ENCODE measurements at places on chromosomes 4 and X.

DNA sequence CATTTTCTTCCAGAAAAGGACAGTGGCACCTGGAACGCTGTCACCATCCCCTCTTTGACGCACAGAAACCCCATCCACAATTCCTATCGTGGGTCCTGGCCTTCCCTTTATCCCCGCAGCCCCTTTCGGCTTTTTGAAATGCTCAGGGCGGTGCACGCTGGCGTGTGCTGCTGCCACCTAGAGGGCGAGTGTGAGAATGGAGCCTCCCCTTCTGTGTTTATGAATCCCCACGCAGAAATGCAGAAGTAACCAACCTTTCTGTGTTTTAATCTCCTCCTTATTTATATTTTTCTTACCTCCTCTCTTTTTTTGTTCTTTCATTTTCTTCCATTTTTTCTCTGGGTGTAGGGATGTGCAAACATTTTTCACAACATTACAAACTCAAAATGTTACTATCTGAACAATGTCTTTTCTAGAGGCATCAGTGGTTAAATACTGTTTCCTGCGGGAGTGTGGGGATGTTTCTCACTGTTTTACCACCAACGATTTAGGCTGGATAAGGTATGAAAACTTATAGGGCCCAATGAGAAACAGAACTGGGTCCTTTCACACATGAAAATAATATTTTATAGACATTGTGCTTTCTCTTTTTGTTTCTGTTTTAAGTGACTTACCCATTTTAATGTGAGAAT, 50.0 kb downstream of the TMA16 start:
- peak; percentile 77 for DNase-seq

- no peak for DNase-seq
These were observed 6.0 kb upstream of the WDR13 start for GRCh38 chrX:48591255-48591791.

DNA sequence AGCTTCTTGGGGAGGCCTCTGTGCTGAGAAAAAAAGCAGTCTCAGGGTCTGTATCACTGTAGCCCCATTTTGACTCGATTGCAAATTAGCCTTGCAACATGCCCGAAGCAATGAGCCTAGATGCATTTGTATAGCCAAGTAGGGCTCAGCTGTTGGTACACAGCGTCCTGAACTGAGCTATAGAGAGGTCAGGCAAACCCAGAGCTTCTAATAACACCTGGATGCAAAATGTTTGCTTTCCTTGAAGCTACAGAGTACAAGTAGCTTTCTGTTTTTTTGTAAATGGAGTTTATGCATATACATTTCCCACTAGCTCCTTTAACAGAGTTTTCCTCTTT, 87.8 kb downstream of the PLAC1 start:
- no peak for DNase-seq

- no peak for DNase-seq
These were observed 45.2 kb downstream of the ANXA5 start for GRCh38 chr4:121651597-121651996.

- DNase-seq, result no peak
These were observed 176.1 kb upstream of the MAGEB16 start for GRCh38 chrX:35622040-35622439.

DNA sequence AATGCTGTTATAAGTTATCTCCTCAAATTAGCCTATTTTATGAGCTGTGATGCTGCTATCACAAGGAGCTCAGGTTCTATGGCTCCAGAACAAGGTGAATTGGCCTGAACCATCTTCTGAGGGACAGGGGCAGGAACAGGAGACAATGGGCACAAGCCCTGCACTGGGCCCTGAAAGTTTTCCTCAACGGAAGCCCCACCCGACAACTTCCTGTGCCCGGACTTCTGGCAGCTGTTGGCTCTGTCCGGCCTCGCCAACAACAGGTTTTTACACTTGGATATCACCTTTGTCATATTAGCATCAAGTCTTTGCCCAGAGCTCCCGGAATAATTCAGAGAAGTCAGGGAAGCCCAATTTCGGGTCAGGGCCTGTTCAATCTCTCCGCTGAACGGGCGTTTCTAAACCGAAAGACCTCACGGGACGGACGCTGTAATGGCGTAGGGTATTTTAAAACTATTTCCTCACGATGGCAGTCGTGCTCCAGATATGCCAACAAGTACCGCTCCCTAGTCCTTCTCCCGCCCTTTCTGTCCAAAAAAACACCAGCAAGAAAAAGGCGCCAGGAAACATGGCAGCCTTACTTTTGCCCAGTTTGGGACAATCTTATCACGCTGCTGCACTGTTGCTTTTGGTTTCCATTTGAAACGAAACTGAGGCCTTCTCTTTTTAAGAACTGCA, 201.0 kb upstream of the STK26 start:
- no peak for DNase-seq

DNA sequence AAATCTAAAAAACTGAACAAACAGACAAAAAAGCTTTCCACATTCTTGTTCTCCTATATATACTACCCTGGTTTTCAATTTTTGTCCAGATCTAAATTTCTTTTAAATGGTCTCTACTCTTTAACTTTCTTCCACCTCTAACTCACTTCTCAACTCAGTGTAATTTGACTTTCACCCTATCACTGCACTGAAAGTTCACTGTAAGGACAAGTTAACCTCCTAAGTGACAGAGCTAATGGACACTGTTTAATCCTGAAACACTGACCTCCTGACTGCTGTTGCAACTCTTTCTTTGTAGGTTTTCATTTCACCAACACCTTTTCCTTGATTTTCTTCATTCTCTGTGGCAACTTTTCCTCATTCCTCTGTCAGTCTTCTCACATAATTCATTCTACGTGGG, 50.0 kb downstream of the ATOH1 start:
- no peak for DNase-seq

DNA sequence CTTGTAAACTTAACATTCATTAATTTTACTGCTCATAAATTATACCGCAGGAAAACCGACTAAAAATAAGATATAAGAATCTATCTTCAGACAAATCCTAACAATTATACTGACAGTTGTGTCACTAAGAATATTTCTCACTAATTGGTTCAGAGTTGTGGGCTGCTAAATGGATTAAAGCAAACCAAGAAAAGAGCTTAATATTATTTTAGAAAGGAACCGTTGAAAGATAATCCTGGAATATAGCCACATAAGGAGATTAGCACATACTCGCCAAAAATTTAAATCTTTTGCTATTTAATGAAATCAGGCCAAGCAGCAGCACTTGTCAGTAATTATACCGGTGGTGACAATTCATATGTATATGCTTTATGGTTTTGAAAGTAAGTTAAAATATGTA, 132.8 kb downstream of the SLIT2 start:
- no peak for DNase-seq

GRCh38 chrX:4935401-4935800, 1222.0 kb upstream of the PRKX start:
- DNase-seq, result no peak

DNA sequence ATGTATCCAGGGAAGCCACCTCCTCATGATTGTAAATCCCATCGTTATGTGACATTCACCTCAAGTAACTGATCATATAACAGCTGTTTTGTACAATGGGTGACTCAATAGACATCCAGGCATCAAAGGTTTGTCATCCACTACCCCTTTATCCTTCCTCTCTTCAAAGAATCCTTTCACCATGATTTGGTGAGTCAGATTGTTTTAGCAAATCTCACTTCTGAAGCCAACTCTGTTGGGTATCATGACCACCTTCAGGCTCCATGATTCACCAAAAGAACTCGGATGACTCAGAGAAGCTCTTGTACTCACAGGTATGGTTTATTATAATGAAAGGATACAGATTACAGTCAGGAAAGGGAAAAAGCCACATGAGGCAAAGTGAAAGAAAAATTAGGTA, 132.1 kb downstream of the PWWP3B start:
- no peak for DNase-seq

- peak; percentile 37 for DNase-seq
These were observed 35.3 kb downstream of the NBDY start for GRCh38 chrX:56764153-56764974.

DNA sequence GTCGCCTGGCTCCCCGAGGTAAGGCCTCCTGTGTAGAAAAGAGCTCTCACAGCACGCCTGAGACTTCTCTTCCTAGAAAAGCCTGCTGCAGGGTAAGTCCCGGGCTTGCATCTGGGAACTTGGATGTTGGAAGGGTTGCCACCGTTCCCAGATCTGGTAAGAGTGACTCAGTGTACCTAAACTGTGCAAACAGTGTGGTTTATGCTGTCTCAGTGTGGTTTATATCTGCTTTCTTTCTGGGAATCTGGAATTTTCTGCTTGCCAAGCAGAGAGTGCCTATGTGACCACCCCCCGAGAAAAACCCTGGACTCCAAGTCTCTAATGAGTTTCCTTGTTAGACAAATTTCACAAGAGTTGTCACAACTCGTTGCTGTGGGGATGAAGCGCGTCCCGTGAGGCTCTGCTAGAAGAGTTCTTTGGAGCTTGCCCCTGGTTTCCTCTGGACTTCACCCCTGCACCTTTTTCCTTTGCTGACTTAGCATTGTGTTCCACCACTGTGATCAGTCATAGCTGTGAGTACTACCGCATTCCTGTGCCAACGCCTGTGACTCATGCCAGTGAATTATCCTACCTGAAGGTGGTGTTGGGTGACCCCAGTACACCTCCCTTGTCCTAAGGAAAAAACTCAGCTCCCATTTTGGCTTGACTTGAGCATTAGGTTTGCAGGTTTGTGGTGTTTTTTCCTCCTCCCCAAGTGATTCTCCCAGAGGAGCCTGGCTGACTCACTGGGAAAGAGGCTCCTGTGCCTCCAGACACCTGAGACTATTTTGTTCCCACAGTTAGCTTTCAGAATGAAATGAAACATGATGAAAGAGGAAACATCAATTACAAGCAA, 14.5 kb downstream of the SLC2A9 start:
- peak; percentile 81 for DNase-seq

GRCh38 chrX:18945483-18945882, 38.4 kb downstream of the PHKA2 start:
- DNase-seq, result no peak

- DNase-seq, result no peak
These were observed 276.4 kb downstream of the IL15 start for GRCh38 chr4:141912831-141913230.

GRCh38 chr4:137532869-137533236, 559 bp upstream of the PCDH18 start:
- DNase-seq, result no peak

DNA sequence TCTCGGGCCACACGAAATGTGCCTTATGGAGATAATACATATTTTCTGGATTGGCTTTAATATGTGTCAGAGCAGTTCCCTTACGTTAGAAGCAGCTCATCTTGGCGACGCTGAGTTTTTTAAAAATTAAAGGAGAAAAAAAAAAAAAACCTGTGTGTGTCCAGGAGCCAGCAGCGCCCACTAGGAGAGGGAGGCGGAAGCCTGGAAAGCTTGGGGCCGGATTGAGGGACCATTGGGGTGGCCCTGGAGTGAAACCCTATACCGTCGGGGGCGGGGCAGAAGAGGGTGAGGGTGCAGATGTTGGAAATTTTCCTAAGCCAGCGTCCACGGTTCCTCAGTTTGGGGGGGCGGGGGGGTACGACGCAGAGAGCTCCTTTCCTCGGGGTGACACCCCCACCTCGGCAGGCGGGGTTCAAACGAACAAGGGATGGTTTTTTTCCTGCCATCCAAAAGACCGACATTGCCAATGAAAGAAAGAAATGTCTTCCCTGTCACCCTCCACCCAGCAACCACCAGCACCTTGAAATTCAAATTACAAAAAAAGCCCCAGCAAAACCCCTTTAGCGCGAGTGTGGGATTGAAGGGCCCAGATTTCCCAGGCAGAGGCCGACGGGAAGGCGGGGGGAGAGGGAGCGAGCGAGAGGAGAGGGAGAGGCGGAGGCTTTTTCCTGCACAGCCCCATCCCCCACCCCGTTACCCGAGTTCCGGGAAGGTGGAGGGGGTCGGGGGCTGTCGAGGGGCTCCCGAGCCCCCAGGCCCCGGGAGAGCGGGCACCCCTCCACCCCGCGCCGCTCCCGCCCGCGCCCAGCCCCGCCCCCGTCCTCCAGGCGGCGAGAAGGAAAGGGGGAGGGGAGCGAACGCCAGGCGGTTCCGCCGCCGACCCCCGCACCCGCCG, 859 bp downstream of the SMARCA1 start:
- peak; percentile 85 for DNase-seq

- no peak for DNase-seq
These were observed 16.4 kb downstream of the DCLK2 start for GRCh38 chr4:150094676-150095075.

DNA sequence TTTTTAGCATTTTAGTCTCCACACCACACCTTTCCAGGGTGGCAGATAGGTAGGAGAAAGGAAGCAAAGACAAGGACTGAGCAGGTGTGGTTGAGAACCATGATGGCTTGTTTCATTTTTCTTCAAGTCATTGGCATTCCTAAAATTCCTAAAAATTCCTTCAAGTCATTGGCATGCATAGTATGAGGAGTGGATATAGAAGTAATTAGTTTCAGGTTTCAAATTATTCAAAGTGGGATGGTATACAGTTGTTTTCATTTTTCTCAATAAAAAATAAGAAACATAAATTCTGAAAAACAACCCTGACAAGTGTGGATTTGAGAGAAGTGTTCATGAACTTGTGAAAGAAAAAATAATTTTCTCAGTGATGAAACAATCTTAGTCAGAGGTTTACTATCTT, 22.3 kb upstream of the HERC3 start:
- DNase-seq, result no peak

GRCh38 chr4:148514041-148514440, 71.8 kb upstream of the NR3C2 start:
- DNase-seq, result no peak

DNA sequence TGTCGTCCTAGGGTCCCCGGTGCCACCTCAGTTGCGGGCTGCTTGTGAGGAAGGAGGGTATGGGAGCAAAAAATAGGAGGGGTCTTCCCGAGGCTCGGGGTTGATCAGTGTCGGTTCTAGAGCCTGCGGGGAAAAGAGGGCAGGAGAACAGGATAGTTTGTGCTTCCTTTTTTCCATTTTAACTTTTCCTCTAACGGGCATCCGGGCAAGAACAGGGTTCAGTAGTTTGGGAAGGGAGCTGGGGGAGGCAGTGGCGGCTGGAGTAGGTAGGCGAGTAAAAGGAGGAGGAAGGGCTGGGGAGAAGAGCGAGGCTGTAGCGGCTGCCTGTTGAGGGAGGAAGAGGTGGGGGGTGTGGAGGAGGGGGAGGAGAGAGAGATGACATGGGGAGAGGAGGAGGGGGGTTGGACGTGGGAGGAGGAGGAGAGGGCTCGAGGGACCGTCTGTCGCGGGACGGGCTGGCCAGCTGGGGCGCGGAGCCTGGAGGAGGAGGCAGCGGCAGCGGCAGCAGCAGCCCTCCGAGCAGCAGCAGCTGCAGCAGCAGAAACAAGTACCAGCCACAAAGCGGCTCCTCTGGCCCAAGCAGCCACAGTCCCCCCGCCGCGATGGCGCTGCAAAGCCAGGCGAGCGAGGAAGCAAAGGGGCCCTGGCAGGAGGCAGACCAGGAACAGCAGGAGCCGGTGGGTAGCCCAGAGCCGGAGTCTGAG, at the start of gene SLC16A2:
TSS of gene SLC16A2 (plus strand) at position 458 of the 704 bp plus-strand sequence. CDS start at position 603, 145 bp downstream.
- DNase-seq, result peak; percentile 63

DNA sequence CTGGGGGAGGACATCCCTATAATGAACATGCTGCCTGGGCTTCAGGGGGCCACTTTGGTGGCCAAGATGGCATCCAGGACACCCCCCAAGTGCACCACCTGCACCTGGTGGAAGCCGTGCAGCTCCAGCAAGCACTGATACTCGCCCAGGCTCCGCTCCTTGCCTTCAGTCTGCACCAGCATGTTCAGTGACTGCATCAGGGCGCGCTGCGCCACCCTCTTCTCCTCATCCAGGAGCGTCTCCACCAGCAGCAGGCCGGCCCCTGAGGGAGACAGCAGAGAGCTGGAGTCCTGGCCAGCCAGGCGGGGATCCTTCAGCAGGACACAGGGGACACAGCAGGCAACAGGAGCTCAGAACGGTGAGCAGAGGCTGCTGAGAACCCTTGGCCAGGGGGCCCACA, 11.3 kb upstream of the SLC25A6 start:
- no peak for DNase-seq

GRCh38 chrX:1902901-1903235, 288.0 kb downstream of the ASMT start:
- no peak for DNase-seq

Measured in upper lobe of left lung (tissue), 6 donors.